ENCODE measurements at places on chromosomes 5 and 9.

- peak; percentile 7 for DNase-seq
Observed at GRCh38 chr5:31854181-31855133, 215.5 kb downstream of the PDZD2 start.

DNA sequence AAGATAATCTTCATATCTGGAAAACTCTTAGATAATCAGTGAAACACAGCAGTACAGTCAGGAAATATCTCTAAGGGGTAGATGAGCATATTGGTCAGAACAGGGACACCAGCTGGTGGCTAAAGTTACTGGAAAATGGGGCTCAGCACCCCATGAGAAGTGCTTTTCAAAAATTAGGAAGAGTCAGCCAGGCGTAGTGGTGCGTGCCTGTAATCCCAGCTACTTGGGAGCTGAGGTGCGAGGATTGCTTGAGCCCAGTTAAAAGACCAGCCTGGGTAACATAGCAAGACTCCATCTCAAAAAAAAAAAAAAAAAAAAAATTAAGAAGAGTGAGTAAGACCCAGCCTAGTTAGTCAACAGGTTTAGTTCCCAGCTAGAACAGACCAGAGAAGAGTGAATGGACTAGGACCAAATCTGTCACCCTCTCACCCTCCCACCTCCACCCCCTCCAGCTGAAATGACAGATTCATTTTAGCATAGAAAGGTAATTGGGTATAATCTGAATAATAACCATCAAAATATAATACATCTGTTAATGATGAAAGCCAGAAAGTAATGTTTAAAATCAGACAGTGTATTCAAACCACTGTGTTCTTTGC is 120.9 kb downstream of the CDC42SE2 start:
- peak; percentile 40 for DNase-seq

DNA sequence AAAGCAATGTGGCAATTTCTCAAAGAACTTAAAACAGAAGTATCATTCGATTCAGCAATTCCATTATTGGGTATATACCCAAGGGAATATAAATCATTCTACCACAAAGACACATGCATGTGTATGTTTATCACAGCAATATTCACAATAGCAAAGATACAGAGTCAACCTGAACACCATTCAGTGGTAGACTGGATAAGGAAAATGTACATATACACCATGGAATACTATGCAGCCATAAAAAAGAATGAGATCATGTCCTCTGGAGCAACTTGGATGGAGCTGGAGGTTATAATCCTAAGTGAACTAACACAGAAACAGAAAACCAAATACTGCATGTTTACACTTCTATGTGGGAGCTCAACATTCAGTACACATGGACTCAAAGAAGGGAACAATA is 21.4 kb upstream of the FYB1 start:
- DNase-seq, result no peak

GRCh38 chr9:133148199-133149129 is 15.2 kb downstream of the GBGT1 start:
- DNase-seq, result peak; percentile 64

GRCh38 chr5:109408991-109409843 is 557 bp downstream of the PJA2 start:
- peak; percentile 85 for DNase-seq

GRCh38 chr9:117723986-117724625 is 19.9 kb downstream of the TLR4 start:
- no peak for DNase-seq

DNA sequence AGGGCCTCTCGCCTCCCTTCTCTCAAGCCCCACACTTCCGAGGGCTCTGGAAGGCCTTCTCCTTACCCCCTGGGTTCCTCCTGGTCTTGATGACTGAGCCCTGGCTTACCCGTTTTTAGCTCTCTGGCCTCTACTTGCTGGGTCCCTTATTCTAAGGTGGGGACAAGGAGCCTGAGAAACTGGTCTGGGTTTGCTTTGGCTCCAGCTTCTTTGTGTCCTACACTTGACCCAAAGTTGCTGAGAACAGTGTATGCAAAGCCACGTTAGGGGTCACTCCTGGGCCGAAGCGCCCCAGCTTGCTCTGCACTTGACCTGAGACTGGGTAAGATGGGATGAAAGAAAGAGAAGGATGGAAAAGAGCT is 788 bp downstream of the ZNF346 start:
- DNase-seq, result no peak

DNA sequence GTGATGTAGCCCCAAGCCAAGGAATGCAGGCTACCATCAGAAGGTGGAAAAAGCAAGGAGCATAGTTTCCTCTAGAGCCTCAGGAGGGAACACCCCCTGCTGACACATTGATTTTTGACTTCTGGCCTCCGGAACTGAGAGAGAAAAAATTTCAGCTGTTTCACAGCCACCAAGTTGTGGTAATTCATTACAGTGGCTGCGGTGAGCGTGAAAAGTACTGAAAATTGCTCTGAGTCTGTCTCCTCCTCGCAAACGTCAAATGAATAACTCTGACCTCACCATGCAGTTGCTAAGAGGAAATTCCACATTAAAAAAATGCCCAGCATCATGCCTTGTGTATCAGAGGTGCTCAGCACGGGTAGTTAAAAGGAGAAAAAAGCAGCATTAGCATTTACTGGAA is 277.9 kb upstream of the MSX2 start:
- DNase-seq, result no peak

DNA sequence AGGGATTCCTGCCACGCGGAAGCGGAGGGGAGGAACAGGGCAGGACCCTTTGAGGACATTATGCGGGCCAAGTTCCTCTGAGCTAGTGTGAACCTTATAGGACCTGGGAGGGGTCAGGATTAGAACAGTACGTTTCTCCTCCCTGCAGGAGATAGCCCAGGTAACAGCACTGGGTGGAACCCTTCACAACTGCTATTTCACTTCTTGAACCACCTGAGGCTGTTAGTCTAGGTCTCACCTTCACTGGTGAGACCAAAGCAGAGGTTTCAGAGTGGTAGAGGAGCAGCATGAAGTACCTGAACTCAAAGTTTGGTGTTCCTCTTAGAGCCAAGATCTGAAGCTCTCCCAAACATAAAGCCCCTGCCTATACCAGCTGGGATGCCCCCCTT is 832 bp downstream of the EIF4EBP3 start:
- DNase-seq, result no peak

- no peak for DNase-seq
Observed at GRCh38 chr5:60978968-60979367, 34.0 kb downstream of the NDUFAF2 start.

- DNase-seq, result peak; percentile 39
Observed at GRCh38 chr5:169650701-169651331, 13.7 kb downstream of the DOCK2 start.

DNA sequence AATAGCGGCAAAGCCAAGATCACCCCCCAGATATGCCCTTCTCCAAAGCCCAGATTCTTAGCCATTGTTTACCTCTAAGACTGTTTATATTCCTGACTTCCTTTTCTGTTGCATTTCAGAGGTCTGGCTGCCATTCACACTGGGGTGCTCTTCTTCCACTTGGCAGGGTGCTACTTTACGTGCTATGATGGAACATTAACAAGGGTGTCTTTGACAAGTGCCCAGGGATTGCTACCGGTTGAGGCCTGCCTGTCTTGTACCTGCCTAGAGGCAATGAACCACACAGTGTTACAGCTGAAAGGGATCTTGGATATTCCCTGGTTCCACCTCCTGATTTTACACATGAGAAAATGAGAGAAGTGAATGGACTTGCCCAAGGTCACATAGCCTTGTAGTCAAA is 352.1 kb upstream of the KIF2A start:
- DNase-seq, result no peak

- DNase-seq, result no peak
Observed at GRCh38 chr9:132798817-132799790, 79.0 kb downstream of the AK8 start.
